ENCODE measurements at places on chromosomes 2 and 18. TPM values are rescaled to one million over a fixed set of nuclear protein-coding genes. Genes with fewer than 3 reads are reported as not detected.

DNA sequence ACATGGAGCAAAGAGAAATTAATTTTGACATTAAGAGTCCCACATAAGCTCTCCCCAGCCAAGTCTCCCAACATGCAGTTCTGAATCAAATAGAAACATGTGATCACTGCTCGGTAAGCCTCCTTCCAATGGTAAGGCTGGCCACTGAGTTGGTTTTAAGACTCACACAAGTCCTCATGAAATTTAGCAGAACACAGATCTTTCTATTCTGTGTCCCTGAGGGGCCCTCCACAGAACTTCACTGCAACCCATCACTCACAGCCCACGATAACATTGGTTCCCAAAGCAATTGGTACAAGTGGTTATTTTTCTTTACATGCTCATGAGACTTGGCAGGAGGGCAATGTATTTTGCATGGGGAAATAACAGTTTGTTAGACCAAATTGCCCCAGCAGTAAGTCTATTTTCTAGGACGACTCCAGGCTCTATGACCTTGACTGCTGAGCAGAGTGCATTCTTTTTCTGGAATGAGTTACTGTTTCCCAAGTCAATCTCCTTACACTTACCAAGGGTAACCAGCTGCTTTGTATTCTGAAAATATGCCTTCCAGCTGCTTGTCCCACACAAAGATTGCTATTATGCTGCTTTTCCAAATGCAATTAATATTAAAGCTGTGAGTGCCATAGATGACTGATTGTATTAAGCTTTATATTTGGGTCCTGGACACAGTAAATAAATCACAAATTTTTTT, 142.3 kb upstream of the TANK start:
- H3K4me3 ChIP-seq, result no peak overlapping the region
- no peaks in the 10 kb centered on the region for H3K36me3 ChIP-seq
- H3K4me1 ChIP-seq, result no peaks in the 10 kb centered on the region

DNA sequence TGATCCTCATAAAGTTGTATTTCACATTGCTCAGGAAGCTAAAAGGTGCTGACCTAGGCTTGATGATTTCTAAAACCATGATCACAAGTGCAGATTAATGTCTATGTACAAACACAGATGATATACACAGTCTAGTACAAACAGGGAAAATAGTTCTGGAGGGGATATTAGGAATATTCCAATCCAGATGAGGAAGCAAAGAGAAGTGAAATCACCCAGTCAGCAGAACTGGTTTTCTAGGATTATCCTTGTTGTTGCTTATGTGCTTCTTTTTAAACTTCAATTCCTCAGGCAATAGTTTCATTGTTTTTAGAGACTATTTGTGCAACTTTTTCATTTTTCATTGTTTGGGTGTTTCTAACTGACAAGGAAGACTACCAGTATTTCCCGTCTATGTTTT, 4.7 kb downstream of the IL1A start:
- H3K27me3 ChIP-seq, result no peaks in the 10 kb centered on the region
- no peaks in the 10 kb centered on the region for H3K4me1 ChIP-seq
- H3K27ac ChIP-seq, result no peak overlapping the region
- no peak overlapping the region for H3K4me3 ChIP-seq

- H3K4me3 ChIP-seq, result no peak overlapping the region
- no peak overlapping the region for H3K27ac ChIP-seq
- H3K27me3 ChIP-seq, result peaks cover 12% of the 10 kb centered on the region
- H3K36me3 ChIP-seq, result no peaks in the 10 kb centered on the region
- no peaks in the 10 kb centered on the region for H3K4me1 ChIP-seq
These were observed 33.0 kb downstream of the DPYSL5 start for GRCh38 chr2:26880910-26881435.

DNA sequence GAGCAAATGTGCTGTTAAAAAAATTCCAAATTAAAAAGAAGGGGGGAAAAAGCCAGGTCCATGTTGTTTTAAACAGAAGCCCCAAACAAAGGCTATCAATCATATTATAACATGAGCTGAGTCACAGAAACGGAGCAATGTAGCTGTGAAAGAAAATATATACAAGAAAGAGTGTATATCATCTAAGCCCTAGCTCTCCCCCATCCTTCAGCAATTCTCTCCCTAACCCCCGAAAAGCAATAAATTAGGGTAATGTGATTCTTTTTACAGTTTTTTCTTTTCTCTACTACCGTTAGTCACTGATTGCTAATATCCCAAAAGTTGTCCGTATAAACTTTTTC, 25.3 kb downstream of the FEZ2 start:
- H3K27me3 ChIP-seq, result no peaks in the 10 kb centered on the region
- H3K4me1 ChIP-seq, result peaks cover 13% of the 10 kb centered on the region
- H3K27ac ChIP-seq, result no peak overlapping the region
- H3K4me3 ChIP-seq, result no peak overlapping the region
- H3K36me3 ChIP-seq, result no peaks in the 10 kb centered on the region

DNA sequence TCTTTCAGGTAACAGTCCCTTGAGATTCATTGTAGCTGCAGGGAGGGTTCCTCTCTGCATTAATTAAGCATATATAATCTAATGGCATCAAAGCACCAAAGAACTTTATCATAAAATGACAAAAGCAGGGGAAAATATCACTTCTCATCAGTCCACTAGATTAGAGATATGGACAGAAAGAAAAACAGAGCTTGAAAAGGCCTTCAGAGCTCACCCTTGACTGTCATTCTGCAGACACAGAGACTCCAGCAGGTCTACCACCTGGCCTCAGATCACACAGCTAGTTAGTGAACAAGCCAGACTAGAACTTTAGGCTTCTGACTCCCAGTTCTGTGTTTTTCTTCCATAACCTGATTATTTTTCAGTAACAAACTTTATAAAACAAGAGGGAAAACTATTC, 88.5 kb downstream of the FIGN start:
- H3K27ac ChIP-seq, result no peak overlapping the region
- H3K4me3 ChIP-seq, result no peak overlapping the region
- H3K27me3 ChIP-seq, result no peaks in the 10 kb centered on the region
- no peak for DNase-seq

DNA sequence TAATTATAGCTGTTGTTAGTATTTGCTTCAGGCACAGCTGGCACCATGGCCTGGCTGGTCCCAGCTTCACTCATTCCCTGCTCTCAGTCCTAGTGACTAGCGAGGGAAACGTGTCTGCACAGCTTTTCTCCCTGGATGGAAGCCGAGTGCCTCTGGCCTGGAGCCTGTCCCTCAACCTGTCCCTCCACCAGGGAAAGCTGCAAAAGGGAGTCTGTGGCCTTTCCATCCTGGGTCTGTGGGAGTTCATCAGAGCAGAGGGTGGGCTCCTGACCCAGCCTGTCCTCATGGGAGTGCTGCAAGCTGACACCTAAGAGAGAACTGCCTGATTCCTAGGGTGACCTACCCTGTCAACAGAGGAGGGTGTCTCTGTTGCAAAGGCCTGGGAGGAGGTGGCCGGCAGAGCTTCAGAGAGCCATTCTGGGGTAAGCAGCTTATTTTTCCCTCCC, 118.3 kb downstream of the CAPN13 start:
- no peaks in the 10 kb centered on the region for H3K4me1 ChIP-seq
- no peaks in the 10 kb centered on the region for H3K36me3 ChIP-seq
- no peak overlapping the region for H3K27ac ChIP-seq
- H3K4me3 ChIP-seq, result no peak overlapping the region

DNA sequence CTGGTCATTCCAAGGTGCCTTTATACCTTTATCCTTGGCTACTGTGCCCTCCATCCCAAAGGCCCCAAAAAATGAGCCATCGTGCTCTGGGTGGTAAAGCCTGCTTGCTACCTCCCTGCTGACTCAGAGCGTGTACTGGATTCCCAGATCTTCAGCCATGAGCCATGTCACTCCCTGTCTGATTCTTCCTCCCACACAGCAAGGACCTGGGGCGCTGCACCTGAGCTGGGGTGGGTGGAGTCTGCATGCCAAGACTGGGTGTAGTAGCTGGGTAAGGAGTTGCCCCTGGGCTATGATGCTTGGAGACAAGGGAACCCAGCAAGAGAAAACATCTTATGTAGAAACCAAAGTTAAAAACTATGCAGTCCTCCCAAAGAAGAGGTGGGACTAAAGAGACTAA, 37.2 kb upstream of the APCDD1 start:
- no peaks in the 10 kb centered on the region for H3K36me3 ChIP-seq
- no peak for DNase-seq
- H3K4me1 ChIP-seq, result no peaks in the 10 kb centered on the region
- H3K4me3 ChIP-seq, result no peak overlapping the region

GRCh38 chr2:75772908-75773630, 62.4 kb upstream of the GCFC2 start:
- H3K36me3 ChIP-seq, result no peaks in the 10 kb centered on the region
- no peak overlapping the region for H3K27ac ChIP-seq
- no peaks in the 10 kb centered on the region for H3K27me3 ChIP-seq
- DNase-seq, result no peak
- H3K4me1 ChIP-seq, result no peaks in the 10 kb centered on the region
- H3K4me3 ChIP-seq, result no peak overlapping the region

- no peak overlapping the region for H3K27ac ChIP-seq
- DNase-seq, result no peak
- H3K36me3 ChIP-seq, result no peaks in the 10 kb centered on the region
- no peaks in the 10 kb centered on the region for H3K27me3 ChIP-seq
These were observed 15.4 kb upstream of the LYPD6B start for GRCh38 chr2:149023091-149023490.

DNA sequence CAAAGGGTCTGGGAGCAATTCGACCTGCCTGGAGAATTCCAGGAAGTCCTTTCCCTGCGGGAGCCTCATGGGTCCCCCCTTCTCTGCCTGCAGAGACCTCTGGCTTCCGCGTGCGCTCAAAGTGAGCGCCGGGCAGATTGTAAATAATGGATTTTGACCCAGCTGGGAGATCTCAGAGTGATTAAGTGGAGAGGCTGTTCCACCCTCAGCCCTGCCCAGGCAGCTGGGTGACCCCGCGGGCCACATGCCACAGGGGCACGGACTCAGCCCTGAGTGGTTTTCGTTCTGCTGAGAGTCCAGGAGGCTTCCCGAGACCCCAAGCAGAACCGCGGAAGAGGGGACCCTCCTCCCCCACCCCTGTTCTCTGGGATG, 1.2 kb downstream of the KCNG2 start:
- DNase-seq, result peak; percentile 23
- no peaks in the 10 kb centered on the region for H3K36me3 ChIP-seq
- H3K27me3 ChIP-seq, result peaks cover 35% of the 10 kb centered on the region
- peaks cover 11% of the 10 kb centered on the region for H3K4me1 ChIP-seq
- peak overlapping the region; percentile 28 for H3K4me3 ChIP-seq

GRCh38 chr2:232218778-232219495, 159.6 kb upstream of the ALPP start:
- H3K4me1 ChIP-seq, result no peaks in the 10 kb centered on the region
- DNase-seq, result no peak
- H3K4me3 ChIP-seq, result no peak overlapping the region
- peak overlapping the region; percentile 28 for H3K27ac ChIP-seq
- peaks cover 7% of the 10 kb centered on the region for H3K36me3 ChIP-seq

- H3K27me3 ChIP-seq, result no peaks in the 10 kb centered on the region
- H3K27ac ChIP-seq, result no peak overlapping the region
- no peak overlapping the region for H3K4me3 ChIP-seq
- no peaks in the 10 kb centered on the region for H3K4me1 ChIP-seq
These were observed 293.5 kb downstream of the ARHGAP15 start for GRCh38 chr2:143422681-143423080.

- H3K4me1 ChIP-seq, result peaks cover 10% of the 10 kb centered on the region
- H3K36me3 ChIP-seq, result no peaks in the 10 kb centered on the region
- H3K4me3 ChIP-seq, result peak within 1 kb of the TSS; percentile 85
These were observed at the start of gene PNO1 for GRCh38 chr2:68157402-68158133. TSS of gene PNO1 (plus strand) at chr2:68157888. CDS start at chr2:68157935, 47 bp downstream.

DNA sequence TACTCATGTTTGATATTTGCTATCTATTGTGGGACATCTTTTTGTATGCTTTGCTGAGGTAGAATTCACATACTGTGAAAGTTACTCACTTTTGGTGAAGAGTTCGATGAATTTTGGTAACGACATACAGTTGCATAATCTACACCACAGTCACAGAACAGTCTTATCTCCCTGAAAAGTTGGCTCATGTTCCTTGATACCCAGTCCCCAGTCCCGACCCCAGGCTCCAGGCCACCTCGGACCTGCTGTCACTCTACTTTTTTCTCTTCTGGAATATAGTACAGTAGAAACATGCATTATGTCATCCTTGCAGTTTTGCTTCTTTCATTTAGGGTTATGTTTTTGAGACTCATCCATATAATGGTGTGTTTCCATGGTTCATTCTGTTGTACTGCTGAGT, 191.7 kb downstream of the FAM210A start:
- no peaks in the 10 kb centered on the region for H3K36me3 ChIP-seq
- no peaks in the 10 kb centered on the region for H3K27me3 ChIP-seq
- H3K4me1 ChIP-seq, result no peaks in the 10 kb centered on the region
- no peak overlapping the region for H3K27ac ChIP-seq
- DNase-seq, result no peak

GRCh38 chr2:175605640-175606009, 396.4 kb downstream of the LNPK start:
- DNase-seq, result no peak
- H3K4me3 ChIP-seq, result no peak overlapping the region
- H3K27me3 ChIP-seq, result no peaks in the 10 kb centered on the region
- no peak overlapping the region for H3K27ac ChIP-seq
- no peaks in the 10 kb centered on the region for H3K4me1 ChIP-seq

DNA sequence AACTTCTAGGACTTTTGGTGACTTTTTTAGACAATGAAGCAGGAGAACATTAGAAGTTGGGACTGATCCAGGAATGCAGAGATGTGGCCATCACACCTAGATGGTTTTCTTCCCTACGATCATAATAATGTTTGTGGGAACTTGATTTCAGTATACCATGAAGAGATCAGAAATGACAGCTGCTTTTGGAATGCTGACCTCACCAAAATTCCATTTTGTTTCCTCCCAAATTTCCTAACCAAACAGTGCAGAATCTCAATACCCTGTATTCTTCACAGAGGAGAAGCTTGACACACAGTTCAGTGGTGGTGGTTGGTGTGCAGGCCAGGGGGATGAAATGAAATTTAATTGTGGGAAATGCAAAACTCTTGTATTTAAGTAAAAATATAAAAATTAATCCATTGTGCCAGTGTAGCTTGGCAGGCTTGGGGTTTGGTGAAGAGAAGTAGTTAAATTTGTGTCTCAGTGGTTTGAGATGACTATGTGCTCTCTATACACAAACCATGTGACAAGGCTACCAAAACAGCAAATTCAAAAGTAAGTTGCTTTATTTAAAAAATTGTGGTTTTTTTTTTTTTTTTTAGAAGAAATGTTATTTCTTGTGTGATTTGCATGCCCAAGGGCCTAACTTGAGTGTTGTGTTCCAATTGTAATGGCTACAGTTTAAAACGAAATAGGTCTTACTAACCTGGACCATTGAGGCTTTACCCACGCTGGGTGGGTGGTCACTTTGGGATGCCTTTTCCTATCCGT, 252.4 kb downstream of the LPIN1 start:
- H3K36me3 ChIP-seq, result no peaks in the 10 kb centered on the region
- H3K27ac ChIP-seq, result no peak overlapping the region
- no peaks in the 10 kb centered on the region for H3K27me3 ChIP-seq
- no peaks in the 10 kb centered on the region for H3K4me1 ChIP-seq
- H3K4me3 ChIP-seq, result no peak overlapping the region

NT5DC4 gene
- 0.60 TPM for total RNA-seq

CPSF3 gene
- total RNA-seq, result 25.9 TPM

SLC16A14 gene
- total RNA-seq, result 5.5 TPM

NEMP2 gene
- total RNA-seq, result 9.3 TPM

RGPD5 gene
- total RNA-seq, result 52.1 TPM

NTSR2 gene
- total RNA-seq, result not detected

Measured in left lung (tissue), 14 donors.